GM10248 (cell line): ENCODE measurements at places on chromosomes 11 and 22.
A peak's percentile ranks its signal among the peaks of the same experiment; 100 is the strongest.

DNA sequence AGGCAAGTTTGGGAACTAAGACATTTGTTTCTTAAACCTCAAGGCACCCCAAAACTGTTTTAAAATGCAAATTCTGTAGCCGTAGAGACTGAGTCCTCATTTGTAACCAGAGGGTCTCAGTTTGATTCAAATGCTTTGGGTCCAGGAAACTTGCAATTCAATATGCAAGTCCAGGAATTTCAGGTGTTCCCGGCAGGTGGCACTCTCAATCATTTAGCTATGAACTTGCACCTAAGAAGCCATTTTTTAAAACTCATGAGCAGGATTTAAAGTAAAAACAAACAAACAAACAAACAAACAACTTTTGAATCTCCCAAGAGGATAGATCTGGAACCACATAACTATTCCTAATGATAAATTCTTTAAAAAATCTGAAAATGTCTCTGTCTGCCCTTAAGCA lies 8.7 kb upstream of the ABTB2 start:
- DNase-seq = peak; percentile 44

DNA sequence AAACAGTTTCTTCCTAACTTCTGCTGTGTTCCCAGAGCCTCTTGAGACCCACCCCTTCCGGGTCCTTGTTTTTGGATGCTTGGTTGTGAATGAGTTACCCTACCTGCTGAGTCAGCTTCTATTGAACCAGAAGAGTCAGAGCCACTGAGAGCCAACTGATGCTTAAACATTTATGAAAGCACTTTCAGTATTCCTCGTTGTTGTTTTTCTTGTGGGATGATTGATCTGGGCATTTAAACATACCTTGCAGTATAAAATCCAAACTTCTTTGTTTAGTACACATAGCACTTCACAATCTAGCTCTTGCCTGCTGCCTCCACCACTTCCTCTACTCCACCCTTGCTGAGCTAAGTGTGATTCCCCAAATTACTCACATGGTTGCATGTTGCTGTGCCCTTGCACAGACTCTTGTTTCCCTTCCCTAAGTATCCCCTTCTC lies 5.5 kb downstream of the PRSS23 start:
- peak; percentile 23 for DNase-seq

GRCh38 chr11:889257-889656 lies 21.4 kb downstream of the CHID1 start:
- no peak for DNase-seq

- peak; percentile 12 for DNase-seq
These were observed 90.3 kb upstream of the MTMR2 start for GRCh38 chr11:96014217-96014616.

DNA sequence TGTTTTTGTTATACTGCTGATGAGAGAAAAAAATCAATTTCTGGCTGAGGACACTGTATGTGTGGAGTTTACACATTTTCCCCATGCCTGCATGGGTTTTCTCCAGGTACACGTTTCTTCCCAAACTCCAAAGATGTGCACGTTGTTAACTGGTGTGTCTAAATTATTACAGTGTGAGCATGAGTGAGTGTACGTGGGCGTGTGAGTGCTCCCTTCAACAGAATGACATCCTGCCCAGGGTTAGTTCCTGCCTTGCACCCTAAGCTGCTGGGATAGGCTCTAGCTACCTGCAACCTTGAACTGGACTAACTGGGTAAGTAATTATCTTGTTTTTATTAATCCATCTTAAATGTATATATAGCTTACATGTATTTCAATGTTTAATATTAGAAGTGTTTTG lies 5.5 kb downstream of the NPAT start:
- DNase-seq = no peak

DNA sequence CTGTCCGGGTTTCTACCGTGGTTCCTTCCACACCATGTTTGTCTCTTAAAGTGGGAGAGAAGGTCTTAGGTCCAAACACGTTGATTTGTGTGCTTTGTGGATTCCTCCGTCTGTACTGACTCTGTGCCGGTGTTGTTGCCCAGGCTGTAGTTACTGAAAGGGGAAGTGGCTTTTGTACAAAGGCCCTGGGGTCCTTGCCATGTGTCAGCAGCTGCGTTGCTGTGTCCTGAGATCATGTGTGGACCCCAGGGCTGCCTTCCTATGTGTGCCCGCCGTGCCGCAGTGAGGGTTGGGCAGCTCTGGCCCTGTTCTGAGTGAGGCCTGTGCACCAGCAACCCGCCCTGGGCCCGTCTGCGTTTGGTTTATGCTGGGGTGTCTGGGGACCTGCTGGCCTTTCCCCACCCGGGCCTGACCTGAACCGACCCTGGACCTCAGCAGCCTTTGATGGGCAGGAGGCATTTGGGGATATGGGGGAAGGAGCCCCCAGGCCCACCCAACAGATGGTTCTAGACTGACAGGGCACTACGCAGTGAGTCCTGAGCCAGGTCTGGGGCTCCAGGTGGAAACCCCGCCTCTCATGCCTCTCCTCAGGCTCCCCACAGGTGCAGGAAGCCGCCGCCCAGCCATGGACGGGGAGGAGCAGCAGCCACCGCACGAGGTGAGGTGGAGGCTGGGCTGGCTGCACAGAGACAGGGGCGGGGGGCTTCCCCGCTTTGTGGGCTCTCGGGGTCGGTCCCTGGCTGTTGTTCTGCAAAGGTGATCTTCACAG lies 6.9 kb downstream of the TRABD start:
- no peak for DNase-seq

GRCh38 chr22:48488611-48489511 lies 1338.8 kb downstream of the BRD1 start:
- DNase-seq = no peak

DNA sequence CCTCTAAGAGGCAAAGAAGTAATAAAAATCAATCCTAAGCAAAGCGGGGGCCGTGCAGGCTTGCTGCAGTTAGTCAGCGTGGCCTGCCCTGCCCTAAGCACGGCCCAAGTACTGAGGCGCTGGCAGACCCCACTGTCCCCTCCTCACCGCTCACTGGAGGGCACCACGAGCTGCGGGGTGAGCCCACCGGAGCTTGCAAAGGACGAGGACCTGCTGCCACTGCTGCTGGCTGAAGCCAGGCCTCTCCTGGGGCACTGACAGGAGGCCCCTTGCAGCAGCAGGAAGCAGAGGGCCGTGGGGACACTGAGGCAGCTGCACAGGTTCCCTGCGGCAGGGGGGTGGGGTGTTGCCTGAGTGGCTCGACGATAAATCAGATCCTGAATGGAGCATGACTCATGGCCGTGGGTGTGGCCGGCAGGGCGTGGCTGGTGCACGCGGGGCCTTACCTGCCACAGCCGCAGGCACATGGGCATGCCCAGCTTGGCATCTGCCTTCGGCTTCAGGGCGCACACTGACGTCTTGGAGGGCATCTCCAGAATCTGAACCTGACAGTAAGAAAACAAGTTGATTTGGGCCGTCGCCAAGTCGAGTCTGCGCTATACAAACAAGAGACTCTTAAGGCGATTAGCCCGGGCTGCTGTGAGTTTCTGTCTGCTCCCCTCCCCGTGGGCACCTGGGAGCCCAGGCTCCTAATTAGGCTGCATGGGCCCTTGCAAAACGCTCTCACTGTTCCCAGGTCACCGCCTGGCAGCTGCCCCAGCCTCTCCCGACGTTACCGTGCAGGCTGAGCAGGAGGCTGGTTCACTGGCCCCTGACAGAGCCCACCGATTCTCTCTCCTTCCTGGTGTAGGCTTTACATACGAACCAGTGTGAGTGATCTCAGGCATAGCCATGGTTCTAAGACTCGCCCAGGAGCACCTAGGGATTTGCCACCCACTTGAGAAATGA lies 45.9 kb downstream of the TBX1 start:
- no peak for DNase-seq

DNA sequence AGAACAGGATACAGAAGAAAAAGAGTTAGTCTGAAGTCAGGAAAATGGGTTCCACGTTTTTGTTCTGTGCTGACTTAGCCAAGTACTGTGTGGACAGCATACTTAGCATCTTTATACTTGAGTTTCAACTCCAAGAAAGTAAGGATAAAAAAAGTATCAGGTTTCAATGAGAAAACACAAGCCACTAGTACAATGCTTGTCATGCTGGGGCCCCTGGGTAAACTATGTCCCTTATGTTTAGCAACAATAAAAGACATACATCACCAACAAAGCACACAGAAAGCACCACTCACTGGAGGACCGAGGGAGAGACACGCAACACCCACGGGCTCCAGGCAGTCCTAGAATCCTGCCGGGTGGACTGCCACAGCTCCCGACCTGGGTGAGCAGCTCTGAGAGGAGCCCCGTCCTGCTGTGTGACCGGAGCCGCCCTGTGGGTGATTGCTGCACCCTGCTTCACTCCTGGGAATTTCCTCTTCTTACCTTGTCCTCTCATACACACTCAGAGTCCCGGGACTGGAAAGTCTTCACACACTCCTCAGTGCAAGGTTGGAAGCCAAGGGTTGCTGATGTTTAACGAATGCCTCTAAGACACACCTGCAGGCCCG lies 890.5 kb downstream of the BRD1 start:
- no peak for DNase-seq

GRCh38 chr22:35305525-35306070 lies 5.9 kb downstream of the TOM1 start:
- DNase-seq = no peak

- DNase-seq = no peak
These were observed 541.4 kb upstream of the CCDC90B start for GRCh38 chr11:83827520-83827919.

- DNase-seq = no peak
These were observed 184.0 kb downstream of the TBC1D22A start for GRCh38 chr22:46946383-46946962.

- no peak for DNase-seq
These were observed 22.2 kb downstream of the OPCML start for GRCh38 chr11:133509924-133510697.

DNA sequence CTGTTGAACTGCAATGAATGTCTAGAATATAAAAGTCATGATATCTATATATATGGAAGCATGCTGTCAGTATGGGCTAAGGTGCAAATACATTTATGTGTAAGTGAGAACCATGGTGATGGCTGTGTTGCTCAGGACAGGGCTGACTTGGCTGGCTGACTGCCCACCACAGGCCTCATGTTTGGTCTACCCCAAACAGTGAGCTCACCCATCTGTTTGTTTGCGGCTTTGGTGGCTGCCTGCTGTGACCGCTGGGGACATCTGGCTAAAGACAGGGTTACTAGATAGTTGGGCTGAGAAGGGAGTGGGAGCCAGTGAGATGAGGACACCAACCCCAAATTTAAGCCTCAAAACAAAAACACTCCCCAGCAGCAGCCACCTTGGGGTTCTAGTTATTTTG lies 6.3 kb downstream of the CD44 start:
- DNase-seq = peak; percentile 69

DNA sequence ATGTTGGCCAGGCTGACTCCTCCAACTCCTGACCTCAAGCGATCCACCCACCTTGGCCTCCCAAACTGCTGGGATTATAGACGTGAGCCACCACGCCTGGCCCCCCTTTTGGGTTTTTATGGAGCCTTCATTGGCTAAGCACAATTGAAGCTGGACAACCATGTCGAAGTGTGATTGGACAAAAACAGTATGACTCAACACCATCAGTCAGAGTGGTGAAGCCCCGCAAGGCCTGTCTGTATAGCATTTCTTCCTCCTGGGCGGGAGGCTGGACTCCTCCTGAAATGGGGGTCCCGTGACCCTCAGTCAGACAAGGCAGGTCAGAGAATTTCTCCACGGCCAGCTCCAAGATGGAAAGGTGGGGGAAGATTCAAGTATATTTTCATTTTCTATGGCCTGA lies 3.1 kb upstream of the PARVB start:
- no peak for DNase-seq
